ENCODE measurements at places on chromosomes 1 and 21. TPM values are rescaled to one million over a fixed set of nuclear protein-coding genes. Genes with fewer than 3 reads are reported as not detected.

DNA sequence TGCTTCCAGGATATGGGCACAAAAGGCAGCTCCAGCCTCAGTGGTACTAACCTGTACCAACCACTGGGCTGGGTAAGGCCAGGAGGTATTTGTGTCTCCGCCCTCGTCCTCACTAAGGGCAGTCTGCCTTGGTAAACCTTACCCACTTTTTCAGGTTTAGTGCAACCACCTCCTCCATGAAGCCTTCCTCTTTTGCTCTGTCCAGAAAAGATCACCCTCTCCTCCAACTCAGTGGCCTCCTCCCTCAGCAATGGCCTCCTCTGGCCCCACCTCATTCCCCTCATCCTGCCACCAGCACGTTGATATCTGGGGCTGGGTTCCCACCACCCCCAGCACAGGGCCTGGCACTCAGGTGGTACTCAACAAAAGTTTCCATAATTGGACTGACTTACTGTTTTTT is 161.5 kb downstream of the GRIK3 start:
- H3K4me1 ChIP-seq, result no peaks in the 10 kb centered on the region
- peaks cover 6% of the 10 kb centered on the region for H3K27me3 ChIP-seq
- H3K27ac ChIP-seq, result no peak overlapping the region
- no peak overlapping the region for H3K4me3 ChIP-seq
- no peaks in the 10 kb centered on the region for H3K36me3 ChIP-seq
- no peak for DNase-seq

- peaks cover 2% of the 10 kb centered on the region for H3K27me3 ChIP-seq
- DNase-seq, result no peak
- no peaks in the 10 kb centered on the region for H3K36me3 ChIP-seq
- H3K27ac ChIP-seq, result no peak overlapping the region
Measured at GRCh38 chr21:14911351-14911750, 153.4 kb downstream of the NRIP1 start.

- no peaks in the 10 kb centered on the region for H3K4me1 ChIP-seq
- no peak for DNase-seq
- H3K27ac ChIP-seq, result no peak overlapping the region
- H3K36me3 ChIP-seq, result no peaks in the 10 kb centered on the region
- no peaks in the 10 kb centered on the region for H3K27me3 ChIP-seq
Measured at GRCh38 chr1:87513255-87513654, 184.6 kb downstream of the LMO4 start.

DNA sequence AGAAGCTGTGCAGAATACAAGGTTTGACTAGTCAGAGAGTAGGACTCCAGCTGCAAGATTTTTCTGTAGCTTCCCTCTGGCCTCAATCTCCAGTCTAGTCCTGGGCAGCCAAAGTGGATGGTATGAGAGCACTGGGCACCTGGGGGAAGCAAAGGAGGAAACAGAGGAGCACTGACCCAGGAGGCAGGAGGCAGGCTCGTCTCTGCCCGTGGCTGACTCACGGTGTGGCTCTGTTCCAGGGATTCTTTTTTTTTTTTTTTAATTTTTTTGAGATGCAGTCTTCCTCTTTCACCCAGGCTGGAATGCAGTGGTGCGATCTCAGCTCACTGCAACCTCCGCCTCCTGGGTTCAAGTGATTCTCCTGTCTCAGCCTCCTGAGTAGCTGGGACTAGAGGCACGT is 4.1 kb upstream of the NPPB start:
- no peaks in the 10 kb centered on the region for H3K4me1 ChIP-seq
- H3K4me3 ChIP-seq, result no peak overlapping the region
- peaks cover 2% of the 10 kb centered on the region for H3K27me3 ChIP-seq
- no peak for DNase-seq
- H3K36me3 ChIP-seq, result no peaks in the 10 kb centered on the region

GRCh38 chr1:117563492-117563875 is 42.4 kb upstream of the TENT5C start:
- no peak overlapping the region for H3K27ac ChIP-seq
- no peak for DNase-seq
- no peaks in the 10 kb centered on the region for H3K36me3 ChIP-seq

DNA sequence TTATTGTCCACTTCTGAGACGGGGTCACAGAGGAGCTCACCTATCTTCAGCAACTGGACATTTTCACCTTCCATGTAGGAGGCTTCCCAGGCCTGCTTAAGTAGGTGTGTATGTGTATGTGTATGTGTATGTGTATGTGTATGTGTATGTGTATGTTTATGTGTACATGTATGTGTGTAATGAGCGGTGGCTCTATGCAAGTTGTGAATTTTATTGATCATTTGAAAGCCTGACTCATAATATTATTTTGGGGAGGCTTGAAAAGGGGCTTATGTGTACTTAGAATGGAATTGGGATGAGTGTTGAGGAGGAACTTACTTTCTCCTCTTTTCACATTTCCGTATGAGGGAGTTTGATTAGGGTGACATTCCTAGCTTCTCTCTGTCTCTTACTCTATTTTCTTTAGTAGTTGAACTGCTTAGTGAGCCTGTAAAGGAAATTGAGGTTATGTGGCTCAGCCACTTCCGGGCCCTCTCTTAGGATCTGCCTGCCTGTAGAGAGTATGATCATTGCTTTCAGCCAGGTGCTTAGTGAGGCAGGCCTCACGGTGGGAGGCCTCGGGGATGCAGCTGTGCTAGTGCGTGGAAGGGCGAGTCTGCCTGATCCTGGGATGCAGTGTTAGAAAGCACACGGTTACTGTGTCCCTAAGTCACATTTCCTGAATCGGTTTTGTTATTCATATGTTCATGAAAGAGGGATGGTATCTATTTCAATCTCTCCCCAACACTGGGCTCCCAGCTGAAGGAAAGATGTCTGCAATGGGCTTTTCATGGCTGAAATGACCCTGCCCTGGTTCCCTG is 61.0 kb downstream of the IER5 start:
- peaks cover 2% of the 10 kb centered on the region for H3K27me3 ChIP-seq

DNA sequence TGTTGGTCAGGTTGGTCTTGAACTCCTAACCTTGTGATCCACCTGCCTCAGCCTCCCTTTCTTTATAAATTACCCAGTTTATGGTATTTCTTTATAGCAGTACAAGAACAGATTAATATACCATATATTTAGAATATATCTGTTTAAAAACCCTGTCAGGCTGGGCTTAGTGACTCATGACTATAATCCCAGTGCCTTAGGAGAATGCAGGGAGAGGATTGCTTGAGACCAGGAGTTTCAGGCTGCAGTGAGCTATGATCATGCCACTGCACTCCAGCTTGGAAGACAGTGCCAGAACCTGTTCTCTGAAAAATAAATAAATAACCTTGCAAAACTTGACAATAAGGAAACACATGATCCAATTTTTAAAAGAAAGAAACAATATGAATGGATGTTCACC is 43.9 kb downstream of the ZNF684 start:
- H3K27me3 ChIP-seq, result peaks cover 1% of the 10 kb centered on the region
- H3K4me1 ChIP-seq, result peaks cover 6% of the 10 kb centered on the region
- H3K36me3 ChIP-seq, result no peaks in the 10 kb centered on the region
- no peak overlapping the region for H3K4me3 ChIP-seq
- no peak overlapping the region for H3K27ac ChIP-seq

GRCh38 chr1:111989531-111990025 is at the start of gene KCND3:
Gene KCND3, minus strand, starts transcription at chr1:111989668.
- H3K4me3 ChIP-seq, result peak within 1 kb of the TSS; percentile 86
- H3K27me3 ChIP-seq, result peaks cover 22% of the 10 kb centered on the region
- no peaks in the 10 kb centered on the region for H3K36me3 ChIP-seq

GRCh38 chr21:26846036-26846931 is 1.1 kb upstream of the ADAMTS1 start:
- H3K4me1 ChIP-seq, result peaks cover 38% of the 10 kb centered on the region
- peaks cover 24% of the 10 kb centered on the region for H3K36me3 ChIP-seq
- peak overlapping the region; percentile 93 for H3K27ac ChIP-seq
- H3K4me3 ChIP-seq, result peak overlapping the region; percentile 91

GRCh38 chr1:6440198-6441126 is 15.9 kb downstream of the ESPN start:
- H3K36me3 ChIP-seq, result no peaks in the 10 kb centered on the region
- DNase-seq, result no peak
- H3K27me3 ChIP-seq, result peaks cover 13% of the 10 kb centered on the region

- peaks cover 91% of the 10 kb centered on the region for H3K4me1 ChIP-seq
- H3K27me3 ChIP-seq, result peaks cover 14% of the 10 kb centered on the region
Measured at GRCh38 chr1:54328066-54328636, 78.0 kb downstream of the SSBP3 start.

- H3K4me1 ChIP-seq, result peaks cover 54% of the 10 kb centered on the region
- H3K27ac ChIP-seq, result peak overlapping the region; percentile 74
Measured at GRCh38 chr1:172394811-172395210, 25.7 kb upstream of the C1orf105 start.

- DNase-seq, result no peak
- H3K36me3 ChIP-seq, result peaks cover 7% of the 10 kb centered on the region
- H3K27me3 ChIP-seq, result peaks cover 2% of the 10 kb centered on the region
- H3K4me1 ChIP-seq, result no peaks in the 10 kb centered on the region
- no peak within 1 kb of the TSS for H3K4me3 ChIP-seq
Measured at GRCh38 chr1:19923137-19923952, at the start of gene PLA2G2E. Gene PLA2G2E, minus strand, starts transcription at chr1:19923617. Its CDS starts 58 bp downstream, at chr1:19923559.

Gene IL10
- total RNA-seq, result not detected

Gene HSF2BP
- total RNA-seq, result 2.3 TPM

Gene NFASC
- 3.8 TPM for total RNA-seq
